Stimulated activated CD4-positive, alpha-beta T cell treated with anti-CD3 and anti-CD28 coated beads, Interleukin-2, amount 100 ng/mL, for 4 hours (primary cell): ENCODE measurements at places on chromosomes 1 and 21.

GRCh38 chr1:208604295-208604694 lies 360.1 kb upstream of the PLXNA2 start:
- DNase-seq, result no peak

GRCh38 chr21:42461881-42462877 lies 33.8 kb downstream of the RSPH1 start:
- no peak for DNase-seq

- no peak for DNase-seq
These were observed 15.1 kb upstream of the PCP4 start for GRCh38 chr21:39852021-39852721.

DNA sequence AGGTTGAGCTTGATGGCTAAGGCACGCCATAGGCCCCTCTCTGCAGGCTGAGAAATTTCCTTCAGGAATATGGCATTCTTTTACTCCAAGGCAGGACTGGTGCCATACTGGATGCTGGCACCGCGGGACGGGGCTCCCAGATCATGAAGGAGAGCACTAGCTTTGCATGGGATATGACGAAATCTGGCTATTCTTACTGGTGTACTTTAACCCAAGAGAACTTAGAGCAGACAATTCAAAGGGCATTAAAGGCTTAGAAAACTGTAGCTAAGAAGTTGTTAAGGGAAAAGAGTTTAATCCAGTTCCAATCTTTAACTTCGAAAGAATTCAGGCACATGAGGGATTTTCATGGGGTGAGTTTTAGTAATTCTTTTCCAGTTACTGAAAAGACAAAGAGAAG lies 204.4 kb upstream of the ESRRG start:
- no peak for DNase-seq

DNA sequence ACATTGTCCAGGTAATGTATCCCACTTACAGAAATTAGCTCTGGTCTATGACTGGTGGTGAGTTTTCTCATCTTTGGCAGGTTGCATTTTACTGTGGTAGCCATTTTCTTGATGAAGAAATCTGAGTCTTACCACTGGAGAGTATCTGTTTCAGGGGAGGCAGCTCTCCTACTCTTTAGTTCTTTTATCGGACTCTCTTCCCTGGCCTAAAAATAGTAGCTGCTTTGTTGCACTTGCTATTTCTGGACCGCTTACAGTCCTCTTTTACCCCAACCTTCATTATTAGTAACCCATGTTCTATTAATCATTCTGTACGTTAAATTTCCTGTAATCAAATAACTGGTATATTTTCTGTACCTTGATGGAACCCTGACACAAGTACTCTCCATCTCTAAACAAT lies 720.8 kb downstream of the PLA2G4A start:
- no peak for DNase-seq

DNA sequence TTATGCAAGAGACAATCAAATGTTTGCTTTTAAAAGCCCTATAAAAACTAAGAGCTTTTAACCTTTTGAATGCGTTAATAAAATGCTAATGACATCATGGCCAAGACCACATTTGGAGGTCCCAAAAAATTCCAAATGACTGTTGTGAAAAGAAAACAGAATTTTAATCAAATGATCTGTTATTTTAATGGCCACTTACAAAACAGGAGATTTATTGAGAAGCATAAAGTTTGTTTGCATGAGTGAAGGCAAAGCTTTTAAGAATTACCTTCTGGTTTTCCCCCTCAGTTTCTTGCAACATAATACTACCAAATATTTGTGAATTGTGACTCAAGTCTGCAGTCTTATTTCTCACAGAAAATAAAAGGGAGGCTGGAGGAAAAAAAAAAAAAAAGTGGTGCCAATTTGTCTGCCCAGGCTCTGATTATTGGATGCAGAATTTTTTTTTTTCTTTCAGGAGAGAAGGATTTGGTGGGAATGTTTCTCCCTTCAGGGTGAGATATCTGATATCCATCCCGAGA lies 60.7 kb downstream of the GORAB start:
- no peak for DNase-seq

GRCh38 chr1:1924386-1924785 lies 5.3 kb upstream of the TMEM52 start:
- DNase-seq, result no peak

DNA sequence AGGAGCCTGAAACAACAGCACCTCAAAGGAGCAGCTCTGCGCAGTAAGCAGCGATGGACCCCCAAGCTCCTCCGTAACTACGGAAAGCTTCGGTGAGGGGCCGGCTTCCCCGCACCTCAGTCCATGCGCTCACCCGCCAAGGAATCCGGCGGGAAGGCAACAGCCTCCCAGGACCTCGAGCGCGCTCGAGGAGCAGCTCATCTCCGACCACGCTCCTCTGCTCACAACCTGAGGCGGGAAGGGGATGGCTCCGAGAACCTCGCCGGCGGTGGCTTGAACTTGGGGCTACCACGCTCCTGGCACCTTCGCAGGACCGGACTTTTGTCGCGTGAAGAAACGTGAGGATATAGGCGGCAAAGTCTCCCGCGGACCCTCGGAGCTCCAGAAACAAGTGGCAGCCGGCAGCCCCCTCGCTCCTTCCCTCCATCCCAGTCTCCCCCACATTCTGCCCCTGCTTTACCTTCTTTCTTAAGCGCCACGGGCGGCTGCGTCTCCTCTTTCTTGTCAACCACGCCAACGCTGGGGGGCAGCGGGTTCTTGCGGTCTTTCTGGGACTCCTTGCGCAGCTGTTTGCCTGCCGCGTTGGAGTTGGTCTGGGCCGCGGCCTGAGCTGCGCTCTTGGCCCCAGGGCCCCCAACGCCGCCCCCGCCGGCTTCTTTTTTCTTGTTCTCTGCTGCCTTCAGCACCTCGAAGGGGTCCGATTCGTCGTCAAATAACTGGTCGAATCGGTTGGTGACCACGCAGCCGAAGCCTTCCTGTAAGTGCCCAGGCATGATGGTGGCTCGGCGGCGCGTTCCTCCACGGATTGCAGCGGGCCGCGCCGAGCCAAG lies 459 bp downstream of the SERBP1 start:
- DNase-seq, result peak; percentile 15

- DNase-seq, result no peak
These were observed 12.1 kb downstream of the DRAXIN start for GRCh38 chr1:11703357-11704193.

DNA sequence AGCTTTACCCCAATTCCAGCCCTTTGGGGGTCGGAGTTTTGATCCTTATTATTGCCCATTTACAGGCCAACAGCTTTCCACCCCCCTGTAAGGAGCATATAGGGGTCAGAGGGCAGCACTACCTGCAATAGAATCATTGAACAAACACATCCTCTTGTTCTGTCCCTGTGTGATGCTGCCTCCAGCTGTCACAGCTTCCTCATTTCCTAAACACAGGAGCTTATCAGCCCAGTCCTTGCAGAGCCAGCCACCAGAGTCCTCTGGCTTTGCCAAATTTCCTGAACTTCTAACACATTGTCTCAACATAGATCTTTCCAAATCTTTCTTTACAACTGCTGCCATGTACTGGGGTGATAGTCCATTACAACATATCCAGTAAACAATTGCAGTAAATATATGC lies 32.8 kb upstream of the PTBP2 start:
- DNase-seq, result no peak

DNA sequence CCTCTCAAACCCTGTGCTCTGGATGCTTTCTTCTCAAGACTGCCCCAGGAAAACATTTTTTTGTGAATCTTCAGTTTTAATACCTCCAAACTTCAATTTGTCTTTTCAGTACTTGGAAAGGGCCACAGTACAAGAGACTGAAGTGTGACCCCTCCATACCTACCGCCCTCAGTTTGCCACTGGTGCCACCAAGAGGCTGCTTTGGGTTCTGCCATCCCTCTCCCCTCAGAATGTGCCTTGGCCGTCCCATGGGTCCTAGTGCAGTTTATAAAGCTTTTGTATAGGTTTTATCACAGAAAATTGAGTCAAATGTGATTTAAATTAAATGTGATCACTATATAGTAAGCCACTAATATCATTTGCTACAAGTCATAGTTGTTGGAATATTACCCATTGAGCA lies 60.8 kb upstream of the PGD start:
- DNase-seq, result no peak

DNA sequence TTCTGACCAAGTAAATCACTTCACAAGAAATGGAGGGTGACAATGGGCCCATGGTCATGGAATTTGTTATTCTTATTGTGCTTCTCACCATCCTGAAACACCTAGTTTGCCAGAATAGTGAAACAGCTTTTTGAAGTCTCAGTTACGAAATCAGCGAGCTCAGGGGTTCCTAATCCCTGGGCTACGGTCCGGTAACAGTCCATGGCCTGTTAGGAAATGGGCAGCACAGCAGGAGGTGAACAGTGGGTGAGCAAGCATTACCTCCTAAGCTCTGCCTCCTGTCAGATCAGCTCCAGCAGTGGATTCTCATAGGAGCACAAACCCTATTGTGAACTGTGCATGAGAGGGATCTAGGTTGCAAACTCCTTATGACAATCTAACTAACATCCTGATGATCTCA lies 1356.3 kb downstream of the KCNT2 start:
- DNase-seq, result no peak

DNA sequence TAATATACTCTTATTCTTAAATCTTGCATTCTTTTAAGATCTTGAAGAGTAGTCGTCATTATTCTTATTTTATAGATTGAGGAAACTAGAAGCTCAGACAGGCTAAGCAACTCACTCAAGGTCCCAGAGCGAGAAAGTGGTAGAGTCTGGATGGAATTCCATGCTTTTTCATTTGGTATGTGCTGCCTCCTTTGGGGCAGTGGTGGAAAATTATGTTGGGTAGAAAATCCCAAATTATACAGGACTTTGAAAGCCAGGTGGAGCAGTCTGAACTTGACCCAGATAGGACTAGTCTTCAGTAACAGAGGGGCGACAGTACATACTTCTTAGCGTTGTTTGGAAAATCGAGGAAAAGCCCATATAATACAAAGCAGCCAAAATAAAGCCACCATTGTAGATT lies 205.6 kb downstream of the ATG4C start:
- DNase-seq, result no peak

DNA sequence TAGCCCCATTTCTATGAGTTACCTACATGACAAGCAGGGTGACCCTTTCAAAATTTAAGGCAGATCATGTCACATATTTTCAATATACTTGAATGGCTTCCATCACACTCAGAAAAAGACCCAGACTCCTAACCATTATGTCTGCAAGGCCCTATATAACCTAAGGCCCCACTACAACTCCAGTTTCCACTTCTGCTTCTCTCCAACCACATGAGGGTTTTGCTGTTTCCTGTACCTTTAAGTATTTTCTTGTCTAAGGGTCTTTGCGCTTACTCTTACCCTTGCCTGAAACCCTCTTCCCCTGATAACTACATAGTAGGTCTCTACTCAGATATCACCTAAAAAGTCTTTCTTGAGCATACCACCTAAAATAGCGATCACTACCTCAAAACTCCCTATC lies 46.1 kb downstream of the SGIP1 start:
- DNase-seq, result no peak

DNA sequence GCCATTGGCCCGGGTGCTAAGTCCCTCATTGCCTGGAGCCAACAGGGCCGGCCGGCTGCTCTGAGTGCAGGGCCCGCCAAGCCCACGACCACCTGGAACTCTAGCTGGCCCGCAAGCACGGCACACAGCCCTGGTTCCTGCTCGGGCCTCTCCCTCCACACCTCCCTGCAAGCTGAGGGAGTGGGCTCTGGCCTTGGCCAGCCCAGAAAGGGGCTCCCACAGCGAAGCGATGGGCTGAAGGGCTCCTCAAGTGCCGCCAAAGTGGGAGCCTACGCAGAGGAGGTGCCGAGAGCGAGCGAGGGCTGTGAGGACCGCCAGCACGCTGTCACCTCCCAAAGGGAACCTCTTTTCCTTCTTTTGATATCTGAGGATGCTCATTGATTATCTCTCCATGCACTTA lies 283.4 kb downstream of the PRDM2 start:
- no peak for DNase-seq

GRCh38 chr21:32578107-32578691 lies 7.1 kb downstream of the TCP10L start:
- no peak for DNase-seq

GRCh38 chr1:155085504-155086127 lies 7.0 kb downstream of the EFNA3 start:
- DNase-seq, result peak; percentile 87

DNA sequence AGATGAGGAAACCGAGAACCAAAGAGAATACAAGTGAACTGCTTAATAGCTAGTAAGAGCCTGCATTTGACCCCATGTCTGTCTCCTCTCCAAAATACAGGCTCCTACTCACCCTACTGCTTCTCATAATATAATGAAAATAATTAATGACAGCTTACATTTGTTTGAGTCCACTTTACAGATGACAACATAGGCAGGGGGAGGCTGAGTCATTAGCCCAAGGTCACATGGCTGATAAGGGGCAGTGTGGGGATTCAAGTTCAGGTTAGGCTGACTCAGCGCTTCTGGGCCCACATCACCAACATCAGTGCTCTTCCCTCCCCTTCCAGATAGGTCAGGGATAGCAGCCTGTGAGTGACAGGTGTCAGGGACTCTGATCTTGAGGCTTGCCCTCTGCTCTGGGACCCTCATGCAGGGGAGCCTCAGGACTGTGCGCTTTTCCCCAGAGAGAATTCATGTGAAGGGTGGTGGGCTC lies 16.2 kb downstream of the AZIN2 start:
- DNase-seq, result no peak

DNA sequence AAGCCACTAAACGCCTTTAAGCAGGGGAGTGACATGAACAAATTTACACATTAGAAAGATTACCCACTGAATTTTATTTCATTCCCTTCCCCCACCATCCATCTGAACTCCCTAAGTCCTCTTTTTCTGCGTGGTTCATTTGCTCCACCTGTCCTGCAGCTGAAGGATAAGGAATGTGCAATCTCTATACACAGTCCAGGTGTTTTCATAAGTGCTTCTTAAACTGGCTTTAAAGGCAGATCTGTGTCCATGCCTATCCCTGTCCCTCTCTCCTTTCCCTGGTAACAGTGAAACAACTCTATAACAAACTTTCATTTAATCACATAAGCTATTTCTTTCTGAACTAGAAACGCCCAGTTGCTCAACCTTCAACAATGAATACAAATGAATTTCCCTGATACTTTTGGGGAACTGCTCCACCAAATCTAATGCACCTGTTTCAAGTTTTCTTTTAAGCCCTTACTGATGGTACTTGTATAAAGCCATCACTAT lies 8.4 kb downstream of the GSTM3 start:
- DNase-seq, result no peak

DNA sequence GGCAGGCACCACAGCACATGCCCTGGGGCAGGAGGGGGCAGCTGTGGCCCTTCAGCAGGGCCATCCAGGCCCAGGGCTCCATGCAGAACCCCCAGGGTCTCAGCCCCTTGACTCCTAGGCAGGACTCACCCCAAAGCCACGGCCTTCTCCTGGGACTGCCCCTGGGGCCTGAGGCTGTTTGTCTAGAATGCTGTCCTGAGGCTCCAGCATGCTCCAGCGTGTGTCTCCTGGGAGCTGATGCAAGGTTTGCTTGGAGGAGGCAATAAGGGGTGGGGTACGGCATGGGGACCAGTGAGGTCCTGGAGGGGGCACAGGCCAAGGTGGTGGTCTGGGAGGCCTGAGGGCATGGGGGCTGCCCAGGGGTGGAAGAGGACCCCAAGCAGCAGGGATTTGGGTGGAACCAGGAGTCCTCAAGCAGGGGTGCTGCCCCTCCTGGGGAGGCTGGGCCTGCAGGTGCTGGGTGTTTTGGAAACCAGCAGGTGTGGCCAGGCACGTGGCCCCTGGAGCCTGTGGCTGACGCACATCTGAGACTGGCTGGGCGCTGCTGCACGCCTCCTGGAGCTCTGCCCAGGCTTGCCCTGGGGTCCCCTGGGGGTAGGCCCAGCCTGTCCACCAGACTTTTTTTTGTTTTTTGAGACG lies 7.8 kb upstream of the CALML6 start:
- DNase-seq, result no peak
